AG08396 (cell line): ENCODE measurements at places on chromosomes 13 and 19.
A peak's percentile ranks its signal among the peaks of the same experiment; 100 is the strongest.

GRCh38 chr19:16457954-16458331 is 13.8 kb downstream of the EPS15L1 start:
- DNase-seq = no peak

DNA sequence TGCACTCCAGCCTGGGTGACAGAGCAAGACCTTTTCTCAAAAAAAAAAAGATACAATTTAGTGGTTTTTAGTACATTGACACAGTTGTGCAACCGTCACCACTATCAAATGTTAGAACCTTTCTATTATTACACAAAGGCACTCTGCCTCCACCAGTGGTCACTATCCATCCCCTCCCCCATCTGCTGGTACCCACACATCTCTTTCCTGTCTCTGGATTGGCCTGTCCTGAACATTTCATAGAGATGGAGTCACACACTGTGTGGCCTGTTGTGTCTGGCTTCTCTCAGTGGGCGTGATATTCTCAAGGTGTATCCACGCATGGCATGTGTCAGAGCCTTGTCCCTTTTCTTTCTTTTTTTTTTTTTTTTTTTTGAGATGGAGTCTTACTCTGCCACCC is 11.2 kb downstream of the KDM4B start:
- DNase-seq = no peak

DNA sequence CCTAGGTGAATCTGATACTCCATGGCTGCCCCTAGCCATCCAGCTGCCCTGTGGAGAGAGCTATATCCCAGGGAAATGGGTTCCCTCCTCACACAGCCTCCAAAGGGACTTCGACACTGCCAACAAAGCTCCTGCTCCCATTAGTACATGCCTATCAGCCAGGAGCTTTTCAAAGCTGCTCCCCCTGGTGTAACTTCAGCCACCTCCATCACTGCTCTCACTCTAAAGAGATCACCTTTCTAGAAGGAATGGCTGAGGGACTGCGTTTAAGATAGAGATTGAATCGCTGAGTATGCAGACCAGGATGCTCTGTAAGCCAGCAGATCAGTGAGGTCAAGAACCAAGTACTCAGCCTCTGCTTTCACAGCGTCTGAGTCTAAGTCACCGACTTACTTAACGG is 213.7 kb downstream of the NALCN start:
- DNase-seq = no peak

- DNase-seq = peak; percentile 56
These were observed 12.2 kb downstream of the CIC start for GRCh38 chr19:42281146-42281826.

- peak; percentile 15 for DNase-seq
These were observed 3.0 kb downstream of the ENOX1 start for GRCh38 chr13:43783820-43784219.

DNA sequence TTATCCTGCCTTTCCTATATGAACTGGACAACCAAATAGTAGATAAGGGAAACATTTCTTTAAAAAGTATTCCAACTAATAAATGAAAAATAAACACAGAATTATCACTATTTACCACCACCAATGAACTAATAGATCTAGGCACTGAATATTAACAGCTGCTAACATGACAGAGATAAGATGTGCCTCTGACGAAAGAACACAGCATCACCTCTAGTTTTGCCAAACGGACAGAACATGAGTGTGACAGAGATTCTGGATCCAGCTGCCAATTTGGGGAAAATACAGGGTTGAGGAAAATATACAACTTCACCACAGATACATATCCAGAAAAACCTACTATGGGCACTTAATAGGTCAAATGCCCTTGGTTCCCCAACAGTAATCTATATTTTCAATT is 18.0 kb downstream of the VPS36 start:
- no peak for DNase-seq

GRCh38 chr19:20307127-20307526 is 140.1 kb downstream of the ZNF486 start:
- DNase-seq = no peak

GRCh38 chr19:42469311-42470235 is 26.8 kb upstream of the CXCL17 start:
- no peak for DNase-seq

DNA sequence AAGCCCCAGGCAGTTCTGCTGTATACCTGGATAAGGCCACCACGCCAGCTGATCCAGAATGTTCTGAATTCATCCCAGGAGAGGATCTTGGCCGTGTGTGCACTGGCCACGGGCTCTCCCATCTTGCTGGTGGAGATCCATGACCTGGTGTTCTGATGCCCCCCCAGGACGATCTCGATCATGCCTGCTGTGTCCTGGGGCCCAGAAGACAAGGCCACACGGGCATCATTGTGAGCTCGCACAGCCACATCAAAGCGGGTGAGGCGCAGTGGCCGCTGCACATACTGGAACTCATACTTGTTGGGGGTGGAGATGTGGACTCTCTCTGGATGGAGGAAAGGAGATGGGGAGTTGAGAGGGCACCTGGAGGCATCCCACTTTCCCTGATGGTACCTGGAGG is 40.1 kb downstream of the F2RL3 start:
- no peak for DNase-seq

DNA sequence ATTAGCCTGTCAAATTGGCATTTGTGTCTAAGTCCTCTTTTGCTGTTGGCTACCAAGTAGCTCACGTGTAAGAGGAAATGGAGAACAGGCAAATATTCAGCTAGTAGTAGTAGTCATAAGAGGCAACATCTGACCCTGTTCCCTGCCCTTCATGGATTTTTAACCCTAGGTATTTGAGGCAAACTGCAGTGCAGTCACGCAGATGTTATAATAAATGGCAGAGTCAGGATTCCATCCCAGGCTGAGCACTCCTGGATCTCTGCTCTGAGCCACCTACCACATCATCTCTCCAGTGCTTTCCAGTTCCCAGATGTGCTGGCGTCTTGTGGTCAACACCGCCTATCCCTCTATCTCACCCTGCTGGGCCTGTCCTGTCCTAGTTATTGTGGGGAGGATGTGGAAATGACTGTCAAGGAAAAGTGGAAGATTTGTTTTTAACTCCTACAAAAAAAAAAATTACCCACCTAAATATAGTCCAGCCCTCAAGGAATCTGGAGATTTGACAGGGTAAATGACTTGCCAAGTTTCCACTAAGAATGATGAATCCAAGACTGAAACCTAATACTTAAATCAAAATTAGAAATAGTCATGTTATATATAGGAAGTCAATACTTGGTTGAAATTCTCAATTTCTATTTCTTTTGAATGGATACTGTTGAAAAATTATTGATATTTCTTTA is 322.9 kb downstream of the GPC6 start:
- no peak for DNase-seq
